ENCODE measurements at places on chromosomes 3 and 15.

DNA sequence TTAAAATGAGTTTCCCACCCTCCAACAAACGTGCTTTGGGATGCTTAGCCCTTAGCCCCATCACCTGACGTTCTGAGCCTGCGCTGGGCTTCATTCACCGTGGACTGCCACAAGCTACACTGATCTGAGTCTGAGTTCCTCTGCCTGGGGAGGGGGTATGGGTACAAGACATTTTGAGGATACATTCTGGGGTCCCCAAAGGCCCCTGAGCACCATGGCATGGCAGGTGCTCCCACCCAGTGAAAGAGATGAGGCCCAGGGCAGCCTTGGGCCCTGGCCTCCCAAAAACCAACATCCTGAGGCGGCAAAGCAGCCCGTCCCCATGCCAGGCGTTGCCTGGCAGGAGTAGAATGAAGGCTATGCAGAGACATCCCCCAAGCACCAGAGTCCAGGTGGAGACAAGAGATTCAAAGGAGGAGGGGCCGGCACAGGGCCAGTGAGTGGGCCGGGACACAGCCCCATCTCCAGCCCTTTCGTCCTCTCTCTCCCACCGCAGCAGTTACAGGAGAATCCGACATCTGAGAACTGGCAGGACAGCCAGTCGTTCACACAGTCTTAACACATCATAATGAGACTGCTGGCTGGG is 74.5 kb downstream of the VGLL4 start:
- DNase-seq = no peak

- DNase-seq = no peak
Measured at GRCh38 chr15:73748730-73749129, 4.4 kb downstream of the INSYN1 start.

- no peak for DNase-seq
Measured at GRCh38 chr3:135125171-135125801, 330.2 kb downstream of the EPHB1 start.

- no peak for DNase-seq
Measured at GRCh38 chr15:64685230-64685888, 90.0 kb downstream of the RBPMS2 start.

GRCh38 chr3:151946606-151947005 is 73.2 kb downstream of the SUCNR1 start:
- DNase-seq = no peak

DNA sequence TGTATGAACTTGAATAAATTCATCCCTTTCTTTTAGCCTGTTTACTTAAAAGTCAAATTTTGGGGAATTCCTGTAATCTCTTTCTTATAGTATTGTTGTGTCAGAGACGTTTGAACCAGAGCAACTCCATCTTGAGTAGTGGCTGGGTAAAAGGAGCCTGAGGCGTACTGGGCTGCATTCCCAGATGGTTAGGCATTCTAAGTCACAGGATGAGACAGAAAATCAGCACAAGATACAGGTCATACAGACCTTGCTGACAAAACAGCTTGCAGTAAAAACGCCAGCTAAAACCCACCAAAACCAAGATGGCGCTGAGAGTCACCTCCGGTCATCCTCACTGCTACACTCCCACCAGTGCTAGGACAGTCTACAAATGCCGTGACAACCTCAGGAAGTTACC is 94.5 kb downstream of the P3H2 start:
- no peak for DNase-seq

DNA sequence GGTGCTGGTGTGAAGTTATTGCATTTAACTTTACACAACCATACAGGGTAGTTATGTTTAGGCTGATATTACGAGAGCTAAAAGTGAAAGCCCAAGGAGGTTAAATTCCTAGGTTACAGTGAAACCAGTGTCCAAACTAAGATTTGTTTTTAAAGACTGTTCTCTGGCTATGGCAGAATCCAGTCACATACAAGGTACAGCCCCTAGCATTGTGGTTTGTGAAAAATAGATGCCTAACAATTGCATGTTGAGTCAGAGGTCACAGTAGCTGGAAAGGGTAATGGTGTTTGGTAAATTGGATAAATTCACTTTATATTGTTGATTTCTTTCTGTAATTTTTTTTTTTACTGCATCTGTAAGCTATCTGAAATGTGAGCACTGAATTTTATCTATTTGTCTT is 614.6 kb upstream of the TBL1XR1 start:
- DNase-seq = no peak

- no peak for DNase-seq
Measured at GRCh38 chr3:183303690-183304089, 50.6 kb downstream of the B3GNT5 start.

- DNase-seq = no peak
Measured at GRCh38 chr3:43759297-43759782, 68.6 kb downstream of the ABHD5 start.

- DNase-seq = no peak
Measured at GRCh38 chr3:100245927-100246326, 14.9 kb upstream of the TBC1D23 start.
